ENCODE measurements at places on chromosomes 5 and 9.
A peak's percentile ranks its signal among the peaks of the same experiment; 100 is the strongest.

GRCh38 chr5:64585646-64586045 is 79.8 kb downstream of the RGS7BP start:
- no peak for DNase-seq

- DNase-seq: no peak
Measured at GRCh38 chr9:14608540-14608939, 84.7 kb downstream of the ZDHHC21 start.

DNA sequence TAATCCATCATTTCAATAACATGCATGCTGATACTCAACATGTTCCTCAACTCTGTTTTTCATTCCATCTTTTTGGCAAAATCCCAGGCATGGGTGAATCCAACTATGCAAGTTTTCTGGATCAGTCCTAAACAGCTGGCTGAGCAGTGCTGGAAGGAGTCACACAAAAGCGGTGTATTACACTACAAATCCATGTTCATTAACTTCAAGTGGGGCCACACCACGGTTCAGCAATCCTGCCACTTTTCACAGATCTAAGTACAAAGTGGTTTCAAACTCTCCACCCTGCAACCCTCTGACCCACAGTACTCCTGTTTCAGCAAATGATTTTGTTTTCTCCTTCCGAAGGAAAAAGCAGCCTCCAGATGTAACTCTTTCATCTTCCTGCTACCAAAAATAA is 222.5 kb downstream of the EPB41L4A start:
- DNase-seq: no peak

GRCh38 chr5:107915176-107915812 is 244.6 kb upstream of the EFNA5 start:
- DNase-seq: no peak

DNA sequence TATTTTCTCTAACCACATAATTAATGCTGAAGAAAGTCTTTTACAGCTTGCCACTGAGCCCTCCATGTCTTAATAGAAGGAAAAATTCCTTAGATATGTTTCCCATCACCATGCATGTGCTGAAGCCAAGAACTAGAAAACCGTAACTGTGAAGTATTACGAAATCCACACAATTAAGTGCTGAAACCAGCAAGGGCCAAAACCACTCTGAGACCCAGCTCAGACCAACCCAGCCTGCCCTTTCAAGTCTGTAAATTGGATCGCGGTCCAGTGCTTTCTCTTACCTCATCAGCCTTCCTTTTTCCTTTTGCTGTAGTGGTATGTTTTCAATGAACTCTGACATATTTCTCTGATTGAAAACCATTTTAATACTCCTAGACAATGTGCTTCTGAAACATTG is 26.3 kb downstream of the SEMA5A start:
- DNase-seq: peak; percentile 30

DNA sequence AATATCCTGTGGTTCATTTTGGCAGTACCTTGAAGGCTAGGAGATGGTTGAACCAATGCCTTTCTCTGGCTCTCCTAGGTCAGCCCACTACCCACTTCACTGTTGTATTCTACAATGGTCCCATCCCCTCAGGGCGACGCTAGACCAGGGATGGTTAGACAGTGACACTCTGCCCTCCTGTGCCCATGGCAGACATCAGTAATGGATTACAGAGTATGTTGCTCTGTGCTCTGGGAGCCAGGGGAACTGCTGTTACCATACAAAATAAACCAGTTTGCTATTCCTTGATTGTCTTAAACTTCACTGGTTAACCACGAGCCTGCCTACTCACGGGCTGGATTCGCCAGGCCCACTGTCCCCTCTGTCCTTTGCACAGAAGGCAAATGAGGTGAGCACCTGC is 33.7 kb downstream of the NCS1 start:
- no peak for DNase-seq

DNA sequence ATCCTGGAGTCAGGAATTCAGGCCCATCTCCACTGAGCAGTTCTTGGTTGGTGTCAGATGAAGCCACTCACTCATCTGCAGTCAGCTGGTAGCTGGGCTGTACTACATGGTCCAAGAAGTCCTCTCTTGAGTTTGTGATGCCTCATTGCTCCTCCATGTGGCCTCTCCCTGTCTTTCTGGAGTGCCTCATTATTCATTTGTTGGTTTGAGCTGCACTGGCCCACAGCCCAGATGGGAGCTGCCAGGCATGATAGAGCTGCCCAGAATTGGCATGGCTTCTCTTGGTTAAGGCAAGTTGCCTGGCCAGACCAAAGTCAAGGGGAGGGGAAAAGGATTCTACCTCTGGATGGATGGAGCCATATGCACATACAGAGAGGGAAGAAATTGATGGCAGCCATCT is 8.0 kb downstream of the PTCD2 start:
- DNase-seq: no peak

DNA sequence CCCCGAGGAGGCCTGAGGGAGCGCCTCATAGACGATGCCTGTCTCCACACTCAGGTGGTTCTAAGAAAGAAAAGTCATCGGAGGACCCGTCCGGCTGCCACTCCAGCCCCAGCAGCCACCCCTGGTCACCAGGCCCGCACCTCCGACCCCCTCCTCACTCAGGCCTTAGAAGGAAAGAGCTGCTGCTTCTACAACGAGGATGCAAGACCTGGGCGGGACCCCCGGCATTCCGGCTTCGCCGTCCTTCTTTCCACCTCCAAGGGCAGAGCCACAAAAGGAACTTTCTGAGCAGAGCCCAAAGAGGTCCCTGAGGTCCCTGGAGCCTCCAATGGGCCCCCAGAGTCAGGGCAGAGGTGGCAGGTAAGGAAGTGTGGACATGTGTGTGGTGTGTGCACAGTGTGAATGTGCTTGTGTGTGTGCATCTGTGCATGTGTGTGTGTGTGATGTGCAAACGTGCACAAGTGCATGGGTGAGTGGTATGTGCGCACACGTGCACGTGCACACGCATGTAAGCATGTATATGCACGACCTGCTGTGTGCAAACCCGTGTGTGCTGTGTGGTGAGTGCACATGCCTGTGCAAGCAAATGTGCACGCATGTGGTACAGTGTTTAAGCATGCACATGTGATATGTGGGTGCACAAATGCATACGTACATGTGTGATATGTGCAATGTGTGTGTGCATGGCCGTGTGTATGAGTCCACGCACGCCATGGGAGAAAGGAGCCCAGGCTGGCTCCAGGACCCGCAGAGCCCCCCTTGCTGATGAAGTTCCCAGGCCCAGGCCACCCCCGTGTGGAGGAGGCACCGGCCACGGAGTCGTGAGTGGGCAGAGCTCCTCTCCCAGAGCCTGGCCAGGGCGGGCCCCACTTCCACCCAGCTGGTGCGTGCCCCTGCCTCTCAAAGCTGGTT is 27.7 kb upstream of the TMEM250 start:
- no peak for DNase-seq

DNA sequence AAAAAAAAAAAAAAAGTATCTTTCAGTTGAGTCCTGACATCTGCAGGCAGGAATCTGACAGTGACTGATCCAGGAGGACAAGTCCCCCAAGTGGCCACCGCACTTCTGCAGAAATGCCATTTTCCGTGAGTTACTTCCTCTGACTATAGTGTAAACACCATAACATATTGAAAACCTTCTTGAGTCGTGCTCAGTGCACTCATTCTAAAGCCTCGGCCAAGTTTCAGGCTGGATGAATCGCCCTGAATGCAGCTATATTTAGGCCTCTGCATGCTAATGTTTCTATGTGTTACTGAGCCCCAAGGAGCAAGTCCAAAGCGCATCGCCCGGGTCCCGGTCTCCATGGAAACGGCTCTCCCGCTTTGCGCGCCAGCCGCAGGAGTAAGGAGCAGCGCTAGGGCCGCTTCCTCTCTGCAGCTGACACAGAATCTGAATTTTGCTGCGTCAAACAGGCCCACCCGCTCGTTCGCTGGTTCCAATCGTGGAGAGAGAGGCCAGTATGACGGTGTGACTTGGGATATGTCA is 335.4 kb downstream of the MSX2 start:
- peak; percentile 8 for DNase-seq

GRCh38 chr9:91589101-91589553 is 165.5 kb upstream of the NFIL3 start:
- DNase-seq: peak; percentile 15

DNA sequence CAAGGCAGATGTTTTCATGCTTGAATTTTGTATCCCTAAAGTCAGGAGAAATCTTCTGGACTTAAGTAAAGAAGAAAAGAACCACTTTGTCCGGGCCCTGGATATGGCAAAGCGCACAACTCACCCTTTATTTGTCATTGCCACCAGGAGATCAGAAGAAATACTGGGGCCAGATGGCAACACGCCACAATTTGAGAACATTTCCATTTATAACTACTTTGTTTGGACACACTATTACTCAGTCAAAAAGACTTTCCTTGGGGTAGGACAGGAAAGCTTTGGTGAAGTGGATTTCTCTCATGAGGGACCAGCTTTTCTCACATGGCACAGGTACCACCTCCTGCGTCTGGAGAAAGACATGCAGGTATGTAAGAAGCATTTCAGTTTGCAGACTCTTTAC is 2.3 kb downstream of the TYRP1 start:
- DNase-seq: no peak

DNA sequence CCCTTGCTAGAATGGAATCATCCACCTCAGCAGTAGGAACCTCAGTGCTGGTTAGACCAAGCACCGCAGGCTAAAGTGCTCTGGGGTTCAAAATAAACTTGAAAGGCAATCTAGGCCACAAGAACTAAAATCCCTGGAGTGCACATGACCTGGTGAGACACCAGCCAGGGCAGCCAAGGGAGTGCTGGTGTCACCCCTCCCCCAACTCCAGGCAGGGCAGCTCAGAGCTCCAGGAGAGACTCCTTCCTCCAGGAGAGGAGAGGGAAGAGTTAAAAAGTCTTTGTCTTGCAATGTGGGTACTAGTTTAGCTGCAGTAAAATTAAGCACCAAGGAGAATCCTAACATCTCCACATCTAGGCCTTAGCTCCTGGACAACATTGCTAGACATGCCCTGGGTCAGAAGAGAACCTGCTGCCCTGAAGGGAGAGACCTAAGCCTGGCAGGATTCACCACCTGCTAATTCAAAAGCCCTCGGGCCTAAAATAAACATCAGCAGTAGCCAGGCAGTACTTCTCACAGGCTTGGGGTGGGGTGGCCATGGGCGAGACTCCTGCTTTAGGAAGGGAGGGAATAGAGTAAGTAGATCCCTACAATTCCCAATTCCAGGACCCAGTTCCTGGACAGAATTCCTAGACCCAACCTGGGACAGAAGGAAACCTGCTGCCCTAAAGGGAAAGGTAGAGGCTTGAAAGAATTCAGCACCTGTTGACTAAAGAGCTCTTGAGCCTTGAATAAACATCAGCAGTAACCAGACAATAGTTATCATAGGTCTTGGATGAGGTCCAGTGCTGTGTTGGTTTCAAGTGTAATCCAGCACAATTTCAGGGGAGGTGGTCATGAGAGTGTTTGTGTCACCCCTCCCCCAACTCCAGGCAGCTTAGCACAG is 25.8 kb downstream of the UGT3A2 start:
- no peak for DNase-seq

DNA sequence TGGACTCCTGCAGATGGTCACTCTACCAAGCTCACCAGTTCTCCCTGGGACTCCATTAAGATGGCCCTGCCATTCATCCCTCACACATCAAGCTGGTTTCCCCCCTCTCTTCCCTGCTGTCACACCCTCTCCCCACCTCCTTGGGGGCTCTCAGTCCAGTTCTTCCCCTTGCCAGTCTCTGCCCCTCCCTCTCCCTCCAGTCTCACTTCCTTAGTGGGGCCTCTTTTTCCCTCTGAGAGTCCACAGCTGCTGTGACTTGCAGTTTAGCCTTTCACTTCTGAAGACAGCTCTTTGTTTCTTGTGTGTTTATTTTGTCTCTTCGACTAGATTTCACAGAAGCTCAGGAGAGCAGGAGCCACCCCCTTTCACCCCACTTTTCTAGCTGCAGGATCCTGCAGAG is 10.5 kb downstream of the DOCK2 start:
- DNase-seq: peak; percentile 47

- DNase-seq: no peak
Measured at GRCh38 chr9:64066736-64067368, 1218.2 kb downstream of the FOXD4L5 start.

DNA sequence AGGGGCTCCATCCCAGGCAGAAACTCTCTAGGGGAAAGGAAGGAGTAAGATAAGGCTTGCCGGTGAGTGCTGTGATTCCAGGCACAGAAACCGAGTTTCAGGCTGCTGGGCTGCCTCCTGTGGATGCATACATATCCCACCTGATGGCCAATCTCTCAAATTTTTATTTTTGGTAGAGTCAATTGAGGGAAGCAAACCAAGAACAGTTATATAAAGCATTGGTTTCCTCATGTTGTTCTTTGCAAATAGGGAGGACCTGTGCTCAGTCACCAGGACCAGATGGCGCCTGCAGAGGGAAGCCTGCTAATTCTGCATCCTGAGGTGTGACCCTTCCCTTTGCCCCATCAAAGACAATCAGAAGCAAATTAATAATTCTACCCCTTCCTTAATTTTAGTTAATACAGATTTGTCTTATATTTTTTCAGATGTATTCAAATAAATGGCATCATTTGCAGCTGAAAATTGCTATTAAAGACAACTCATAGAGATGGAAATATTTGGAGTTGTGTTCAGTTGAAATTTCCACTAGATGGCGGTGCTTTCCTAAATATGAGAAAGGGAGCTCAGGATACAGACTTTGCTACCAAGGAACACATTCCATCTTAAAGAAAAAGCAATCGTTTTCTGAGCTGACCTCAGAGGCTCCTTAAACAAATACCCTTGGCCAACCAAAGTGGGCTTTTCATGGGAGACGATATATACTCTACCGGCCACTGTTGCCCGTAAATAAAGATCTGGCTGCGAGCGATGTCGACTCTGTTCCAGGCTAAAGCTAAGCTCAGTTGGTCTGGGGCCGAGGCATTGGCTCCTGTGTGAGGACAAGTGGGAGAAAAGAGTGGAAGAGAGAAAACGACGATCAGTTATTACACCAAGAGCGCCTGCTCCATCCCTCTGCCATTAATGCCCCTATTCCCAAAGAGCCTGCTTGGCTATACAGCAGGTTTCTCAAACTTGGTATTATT is 225.7 kb upstream of the KLF9 start:
- DNase-seq: no peak

GRCh38 chr9:86009133-86009532 is 68.2 kb downstream of the NAA35 start:
- DNase-seq: no peak

- DNase-seq: no peak
Measured at GRCh38 chr9:110996436-110997220, 41.6 kb downstream of the LPAR1 start.

DNA sequence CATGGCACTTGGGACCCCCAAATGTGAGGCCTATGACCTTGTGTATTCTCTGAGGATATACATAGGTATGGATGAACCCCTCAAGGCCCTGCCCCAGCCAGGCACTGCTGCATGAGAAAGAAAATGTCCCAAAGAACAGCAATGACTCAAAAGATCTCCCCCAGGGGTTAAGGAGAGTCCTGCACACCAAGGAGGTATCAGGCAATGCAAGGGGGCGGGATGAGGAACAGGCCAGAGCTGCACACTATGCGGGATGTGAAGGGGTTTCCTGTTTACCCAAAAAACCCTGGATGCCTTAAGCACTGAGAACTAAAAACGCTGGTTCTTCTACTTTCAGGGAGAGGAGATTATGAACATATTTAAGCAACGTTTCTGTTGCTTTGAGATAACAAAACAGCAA is 3.4 kb downstream of the RAPGEF1 start:
- DNase-seq: no peak

DNA sequence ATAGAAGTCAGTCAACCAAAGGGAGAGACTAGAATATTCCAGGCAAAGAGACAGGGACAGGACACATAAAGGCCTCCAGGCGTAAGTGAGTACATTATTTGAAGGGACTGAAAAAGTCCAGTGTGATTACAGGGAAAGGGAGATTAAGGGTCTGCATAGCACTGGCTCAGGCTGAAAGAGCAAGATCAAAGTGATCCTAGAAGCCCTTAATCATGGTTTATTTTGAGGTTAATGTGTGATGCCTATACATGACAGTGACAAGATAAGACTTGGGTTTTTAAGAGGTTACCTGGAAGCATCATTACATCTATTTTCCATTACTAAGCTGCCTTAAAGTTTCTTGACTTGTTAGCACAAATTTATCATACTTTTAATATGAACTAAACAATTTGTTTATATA is 25.8 kb downstream of the LMBRD2 start:
- DNase-seq: no peak
